Activated T-helper 2 cell treated with anti-CD3 and anti-CD28 coated beads, Interferon-gamma antibody, Interleukin-2, Interleukin-4, amounts not matched to agents 10 μg/mL and 5 μg/mL and 100 μg/mL, durations not matched to agents 14 hours and 24 hours and 36 hours (primary cell): ENCODE measurements at places on chromosomes 16 and 17. TPM values are rescaled to one million over a fixed set of nuclear protein-coding genes. Genes with fewer than 3 reads are reported as not detected.

DNA sequence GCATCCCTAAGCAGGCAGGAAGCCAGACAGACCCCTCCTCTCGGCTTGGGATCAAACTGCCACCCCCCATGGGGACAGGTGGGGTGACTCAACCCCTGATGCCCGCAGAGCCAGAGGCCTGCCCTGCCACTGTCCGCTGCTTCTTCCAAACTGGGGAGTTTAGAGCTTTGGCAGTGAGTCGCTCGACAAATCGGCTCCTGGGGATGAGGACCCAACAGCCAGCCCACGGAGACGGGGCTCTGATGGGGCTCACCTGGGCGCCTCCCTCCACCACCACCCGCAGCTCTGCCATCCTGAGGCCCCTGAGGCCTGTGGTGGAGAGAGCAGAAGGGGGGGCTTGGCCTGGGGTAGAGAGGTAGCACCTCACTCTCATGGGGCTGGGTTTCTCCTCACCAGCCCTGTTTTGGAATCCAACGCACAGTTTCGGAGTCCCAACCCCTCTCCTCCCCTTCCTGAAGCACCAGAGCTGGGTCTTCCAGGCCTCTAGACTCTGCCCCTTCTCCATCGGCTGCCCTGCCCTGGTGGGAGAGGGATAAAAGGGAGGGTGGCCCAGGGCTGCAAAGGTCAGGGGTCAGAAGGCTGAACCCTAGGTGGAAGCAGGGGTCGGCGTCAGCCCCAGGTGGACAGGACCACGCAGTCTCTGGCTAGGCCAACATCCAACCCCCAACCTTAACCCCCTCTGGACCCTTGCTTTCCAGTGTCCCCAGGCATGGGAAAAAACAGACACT is 5.8 kb downstream of the PRSS22 start:
- H3K27ac ChIP-seq, result no peak overlapping the region
- H3K4me3 ChIP-seq, result no peak overlapping the region
- no peak for DNase-seq
- H3K36me3 ChIP-seq, result peaks cover 4% of the 10 kb centered on the region
- peaks cover 4% of the 10 kb centered on the region for H3K4me1 ChIP-seq
- H3K27me3 ChIP-seq, result peaks cover 9% of the 10 kb centered on the region

GRCh38 chr16:1287982-1288670 is 21.3 kb upstream of the UBE2I start:
- no peak overlapping the region for H3K27ac ChIP-seq
- no peak overlapping the region for H3K4me3 ChIP-seq
- peaks cover 21% of the 10 kb centered on the region for H3K27me3 ChIP-seq
- no peaks in the 10 kb centered on the region for H3K36me3 ChIP-seq

DNA sequence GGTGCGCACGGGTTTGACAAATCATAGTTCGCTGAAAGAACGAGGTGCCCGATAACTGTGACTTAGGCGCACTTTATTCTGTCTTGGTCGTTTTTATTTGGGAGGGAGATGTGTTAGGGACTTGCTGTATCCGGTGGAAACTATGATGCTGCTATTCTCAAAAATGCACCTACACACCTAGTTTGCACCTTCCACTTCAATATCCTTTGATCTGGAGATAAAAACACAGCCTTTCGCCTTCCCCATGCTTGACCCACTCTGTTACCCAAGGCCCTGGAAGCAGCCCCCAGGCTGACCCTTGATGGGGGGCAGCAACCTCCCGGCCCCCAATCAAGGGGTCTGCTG is 15.0 kb upstream of the FOXF1 start:
- H3K4me3 ChIP-seq, result no peak overlapping the region
- H3K27me3 ChIP-seq, result peaks cover 70% of the 10 kb centered on the region
- H3K27ac ChIP-seq, result no peak overlapping the region
- H3K36me3 ChIP-seq, result no peaks in the 10 kb centered on the region

- no peaks in the 10 kb centered on the region for H3K27me3 ChIP-seq
- H3K36me3 ChIP-seq, result peaks cover 7% of the 10 kb centered on the region
- peaks cover 43% of the 10 kb centered on the region for H3K4me1 ChIP-seq
- DNase-seq, result peak; percentile 81
- peak overlapping the region; percentile 35 for H3K27ac ChIP-seq
Observed at GRCh38 chr17:31487648-31488263, 96.3 kb downstream of the RAB11FIP4 start.

GRCh38 chr16:10031473-10031872 is 150.8 kb downstream of the GRIN2A start:
- no peaks in the 10 kb centered on the region for H3K36me3 ChIP-seq
- no peak overlapping the region for H3K4me3 ChIP-seq
- H3K27ac ChIP-seq, result no peak overlapping the region
- no peaks in the 10 kb centered on the region for H3K27me3 ChIP-seq

GRCh38 chr16:7268182-7268581 is 64.5 kb upstream of the RBFOX1 start:
- DNase-seq, result no peak
- H3K27ac ChIP-seq, result no peak overlapping the region
- H3K4me3 ChIP-seq, result no peak overlapping the region
- H3K36me3 ChIP-seq, result no peaks in the 10 kb centered on the region
- no peaks in the 10 kb centered on the region for H3K27me3 ChIP-seq

GRCh38 chr17:7855660-7856010 is 769 bp downstream of the TMEM88 start:
- H3K27ac ChIP-seq, result no peak overlapping the region
- no peaks in the 10 kb centered on the region for H3K27me3 ChIP-seq
- DNase-seq, result no peak
- peaks cover 47% of the 10 kb centered on the region for H3K36me3 ChIP-seq

DNA sequence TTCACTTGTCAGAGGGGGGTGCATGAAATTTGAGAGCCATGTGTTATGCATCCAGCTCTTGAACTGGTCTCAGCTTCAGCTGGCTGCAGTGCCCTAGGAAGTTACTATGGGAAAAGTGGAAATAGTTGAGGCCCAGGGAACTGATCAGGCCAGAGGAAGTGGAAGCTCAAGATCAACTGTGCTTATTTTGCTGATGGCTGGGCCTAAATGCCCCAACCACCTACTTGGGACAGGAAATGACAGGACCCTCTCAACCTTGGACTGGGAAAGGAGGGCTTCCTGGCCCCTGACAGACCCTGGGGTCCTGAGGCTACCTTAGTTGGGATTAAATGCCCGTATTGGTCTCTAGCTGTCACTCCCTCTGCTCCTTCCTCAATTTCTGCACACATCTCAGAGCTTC is 1.2 kb upstream of the TAOK2 start:
- no peak for DNase-seq
- peaks cover 37% of the 10 kb centered on the region for H3K36me3 ChIP-seq
- H3K27me3 ChIP-seq, result no peaks in the 10 kb centered on the region
- peaks cover 30% of the 10 kb centered on the region for H3K4me1 ChIP-seq
- no peak overlapping the region for H3K4me3 ChIP-seq
- no peak overlapping the region for H3K27ac ChIP-seq

FAM171A2 gene
- 0.32 and 1.0 TPM in 2 replicates for total RNA-seq

TVP23C gene
- total RNA-seq, result 11.1 and 11.9 TPM in 2 replicates

SNX20 gene
- total RNA-seq, result 34.9 and 35.2 TPM in 2 replicates
